ENCODE measurements at places on chromosomes 13 and 19. TPM values are rescaled to one million over a fixed set of nuclear protein-coding genes. Genes with fewer than 3 reads are reported as not detected.

CGB5 gene
- total RNA-seq = not detected

IQCN gene
- 2.4 TPM for total RNA-seq

ADAMTSL5 gene
- total RNA-seq = 5.1 TPM

PINLYP gene
- total RNA-seq = 17.3 TPM

TRPM4 gene
- total RNA-seq = 8.2 TPM

RNF113B gene
- not detected for total RNA-seq

COL4A2 gene
- total RNA-seq = 1,871 TPM

DNA sequence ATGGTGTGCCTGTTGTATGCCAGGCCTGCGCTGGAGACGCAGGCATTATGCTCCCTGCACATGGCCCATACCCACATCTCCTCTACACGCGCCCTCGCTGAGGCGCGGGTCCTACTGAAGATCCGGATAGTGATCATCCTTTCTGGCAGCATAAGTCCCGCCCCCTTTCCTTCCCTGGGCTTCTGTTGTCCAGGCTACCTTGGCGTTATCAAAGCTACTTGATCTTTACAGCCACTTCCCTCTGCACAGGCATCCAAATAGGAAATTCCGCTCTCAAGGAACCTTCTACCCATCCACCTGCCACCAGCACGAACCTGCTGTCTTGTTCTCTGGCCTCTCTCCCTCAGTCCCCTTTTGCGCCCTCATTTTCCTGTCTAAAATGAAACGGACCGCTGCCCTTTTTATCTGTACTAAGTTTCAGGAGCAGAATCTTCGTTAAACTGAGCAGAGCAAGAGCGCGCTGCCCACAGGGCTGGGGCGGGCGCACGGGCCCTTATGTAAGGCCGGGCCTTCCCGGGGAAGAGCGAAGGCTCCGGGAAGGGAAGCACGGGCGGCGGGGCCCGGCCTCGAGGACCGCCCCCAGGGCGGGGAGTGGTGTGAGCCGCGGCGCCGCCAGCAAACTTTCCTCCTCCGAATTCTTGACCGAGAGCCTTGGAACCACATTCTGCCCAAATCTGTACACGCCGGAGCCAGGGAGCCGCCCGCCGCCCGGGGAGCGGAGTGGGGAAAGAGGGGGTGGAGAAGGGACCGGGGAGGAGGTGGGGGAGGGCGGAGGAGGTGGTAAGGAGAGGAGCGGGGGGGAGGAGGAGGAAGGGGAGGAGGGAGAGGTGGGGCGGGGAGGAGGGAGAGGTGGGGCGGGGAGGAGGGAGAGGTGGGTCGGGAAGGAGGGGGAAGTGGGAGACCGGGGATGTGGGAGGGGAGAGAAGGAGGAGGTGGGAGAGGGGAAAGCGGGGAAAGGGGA lies 920 bp upstream of the UBE2L5 start:
- peak; percentile 93 for DNase-seq

DNA sequence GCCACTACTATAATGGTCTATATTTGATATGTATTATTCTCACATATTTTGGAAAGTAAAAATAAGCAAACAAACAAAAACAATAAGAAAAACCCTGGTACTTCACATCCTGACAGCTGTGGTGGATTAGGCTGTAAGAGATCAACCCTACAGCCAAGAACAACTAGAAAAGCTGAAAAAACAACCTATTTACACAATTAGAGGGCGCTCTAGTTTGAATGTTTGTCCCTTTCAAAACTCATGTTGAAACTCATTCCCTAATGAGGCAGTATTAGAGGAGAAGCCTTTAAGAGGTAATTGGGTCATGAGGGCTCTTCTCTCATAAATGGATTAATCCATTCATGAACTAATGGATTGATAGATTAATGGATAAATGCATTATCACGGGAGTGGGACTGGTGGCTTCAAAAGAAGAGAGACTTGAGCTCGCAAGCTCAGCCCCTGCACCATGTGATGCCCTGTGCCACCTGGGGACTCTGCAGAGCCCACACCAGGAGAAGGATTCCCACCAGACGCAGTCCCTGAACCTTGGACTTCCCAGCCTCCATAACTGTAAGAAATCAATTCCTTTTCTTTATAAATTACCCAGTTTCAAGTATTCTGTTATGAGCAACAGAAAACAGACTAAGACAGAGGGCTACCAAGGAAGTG lies 733.9 kb upstream of the ARGLU1 start:
- DNase-seq = no peak

DNA sequence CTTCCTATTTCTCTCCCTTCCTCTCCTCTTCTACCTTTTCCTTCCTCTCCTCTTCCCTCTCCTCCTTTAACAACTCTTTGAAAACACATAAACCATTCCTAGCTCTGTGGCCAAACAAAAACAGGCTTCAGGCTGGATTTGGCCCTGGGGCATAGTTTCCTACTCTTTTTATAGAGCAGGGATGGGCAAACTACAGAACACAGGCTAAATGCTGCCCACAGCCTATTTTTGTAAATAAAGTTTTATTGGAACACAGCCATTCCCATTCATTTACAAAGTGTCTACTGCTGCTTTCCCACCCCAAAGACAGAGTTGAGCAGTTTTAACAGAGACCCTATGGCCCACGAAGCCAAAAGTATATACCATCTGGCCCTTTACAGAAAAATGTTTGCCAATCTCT lies 35.4 kb downstream of the LHFPL6 start:
- no peak for DNase-seq

GRCh38 chr13:100789481-100789880 lies 114.9 kb upstream of the TMTC4 start:
- peak; percentile 27 for DNase-seq

- no peak for DNase-seq
Observed at GRCh38 chr13:67267136-67267535, 37.0 kb upstream of the PCDH9 start.

DNA sequence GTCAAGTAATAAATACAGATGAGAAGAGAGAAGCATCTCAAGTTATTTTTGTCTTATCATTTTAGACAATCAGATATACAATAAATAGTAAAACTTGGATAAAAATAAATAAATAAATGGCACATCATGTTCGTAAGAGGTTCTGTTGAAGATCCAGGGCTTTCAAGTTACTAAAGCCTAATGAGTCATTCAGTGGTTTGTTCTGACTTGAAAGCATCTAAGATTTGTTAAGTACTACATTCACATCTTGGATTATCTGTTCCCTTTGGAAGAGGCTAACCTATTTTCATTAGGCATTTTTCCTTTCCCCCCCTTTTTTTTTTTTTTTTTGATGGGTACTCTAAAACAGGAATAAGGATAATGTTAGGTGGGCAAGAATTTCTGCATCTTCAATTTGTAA lies 429.3 kb downstream of the PCDH20 start:
- DNase-seq = peak; percentile 19

DNA sequence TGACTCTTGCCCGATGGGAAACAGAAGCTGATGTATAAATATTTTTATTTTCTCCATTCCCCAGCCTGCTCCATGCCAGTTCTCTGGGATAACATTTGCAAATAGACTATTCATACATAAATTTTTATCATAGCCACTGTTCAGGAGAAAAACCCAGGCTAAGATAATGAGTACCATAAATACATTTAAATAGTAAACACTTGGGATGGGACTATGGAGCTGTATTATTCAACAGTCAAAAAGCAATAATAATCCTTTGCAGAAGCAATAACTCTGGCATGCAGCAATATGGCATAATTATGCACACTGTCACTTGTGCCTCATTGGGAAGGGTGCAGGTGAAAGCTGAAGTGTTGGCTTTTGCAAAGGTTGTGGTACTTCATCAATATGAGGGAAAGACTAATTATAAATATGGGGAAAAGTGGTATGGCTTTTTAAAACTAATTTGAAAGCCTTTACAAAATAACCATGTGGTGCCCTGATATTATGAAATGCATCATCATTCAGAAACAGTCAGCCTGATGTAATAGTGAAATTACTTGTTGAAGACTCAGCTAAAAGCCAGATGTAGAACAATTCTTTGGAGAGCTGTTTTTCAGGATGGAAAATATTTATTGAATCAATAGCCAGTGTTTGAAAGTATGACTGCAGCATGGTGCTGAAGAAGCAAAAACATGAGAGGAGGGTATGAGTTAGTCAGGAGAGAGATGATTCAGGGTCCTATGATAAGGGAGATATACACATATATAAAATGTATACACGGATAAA lies 2476.7 kb downstream of the PCDH9 start:
- no peak for DNase-seq

- DNase-seq = no peak
Observed at GRCh38 chr13:30639671-30640070, 22.0 kb downstream of the USPL1 start.

GRCh38 chr19:33143897-33144405 lies 12.0 kb downstream of the WDR88 start:
- DNase-seq = peak; percentile 66

GRCh38 chr19:14160017-14160703 lies 23.8 kb upstream of the ASF1B start:
- DNase-seq = no peak

DNA sequence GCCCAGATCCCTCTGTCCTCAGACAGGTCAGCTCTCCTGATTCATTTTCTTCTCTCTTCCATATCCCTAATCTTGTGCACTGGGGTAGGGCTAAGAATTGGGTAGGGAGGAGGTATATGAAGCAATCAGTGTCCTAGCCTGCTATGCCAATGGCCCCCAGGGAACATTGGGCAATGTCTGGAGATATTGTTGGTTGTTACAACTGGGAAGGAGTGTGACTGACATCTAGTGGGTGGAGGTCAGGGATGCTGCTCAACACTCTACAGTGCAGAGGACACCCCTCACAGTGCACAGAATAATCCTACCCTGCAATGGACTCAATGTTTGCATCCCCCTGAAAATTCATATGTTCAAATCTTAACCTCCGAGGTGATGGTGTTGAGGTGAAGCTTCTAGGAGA lies 57.5 kb downstream of the CPAMD8 start:
- DNase-seq = no peak

DNA sequence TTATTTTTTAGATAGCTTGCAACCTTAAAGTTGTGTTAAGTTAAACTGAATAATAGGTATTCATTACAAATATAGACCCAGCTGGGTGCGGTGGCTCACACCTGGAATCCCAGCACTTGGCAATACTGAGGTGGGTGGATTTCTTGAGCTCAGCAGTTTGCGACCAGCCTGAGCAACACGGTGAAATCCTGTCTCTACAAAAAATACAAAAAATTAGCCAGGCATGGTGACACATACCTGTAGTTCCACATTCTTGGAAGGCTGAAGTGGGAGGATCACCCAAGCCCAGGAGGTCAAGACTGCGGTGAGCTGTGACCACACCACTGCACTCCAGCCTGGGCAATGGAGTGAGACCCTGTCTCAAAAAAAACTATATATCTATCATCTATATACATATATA lies 386.5 kb downstream of the PCDH17 start:
- DNase-seq = no peak

GRCh38 chr13:27193496-27193895 lies 21.9 kb upstream of the USP12 start:
- DNase-seq = no peak

GRCh38 chr13:26458196-26458749 lies 99.2 kb upstream of the WASF3 start:
- DNase-seq = no peak

- no peak for DNase-seq
Observed at GRCh38 chr19:5615756-5616327, 6.7 kb downstream of the SAFB2 start.

DNA sequence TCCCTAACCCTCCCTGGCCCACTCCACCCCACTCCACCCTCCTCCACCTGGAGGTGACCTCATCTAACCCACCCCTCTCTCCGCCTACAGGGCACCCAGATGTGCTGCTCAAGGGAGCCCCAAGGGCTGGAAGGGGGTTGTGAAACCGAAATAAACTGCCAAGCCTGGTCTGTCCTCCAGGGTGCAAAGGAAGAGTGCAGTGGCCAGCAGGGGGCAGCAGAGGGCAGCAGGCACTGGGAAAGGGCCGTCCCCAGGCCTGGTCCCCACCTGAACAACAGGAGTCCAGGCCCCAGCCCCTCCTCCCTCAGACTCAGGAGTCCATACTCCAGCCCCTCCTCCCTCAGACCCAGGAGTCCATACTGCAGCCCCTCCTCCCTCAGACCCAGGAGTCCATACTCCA lies 8.4 kb upstream of the BCAM start:
- DNase-seq = peak; percentile 71

Measured in umbilical cord (tissue), 2 donors.